Brain microvascular endothelial cell (primary cell): ENCODE measurements at places on chromosomes 3 and 15.

- no peak for DNase-seq
These were observed 33.3 kb upstream of the PAQR5 start for GRCh38 chr15:69265347-69265955.

DNA sequence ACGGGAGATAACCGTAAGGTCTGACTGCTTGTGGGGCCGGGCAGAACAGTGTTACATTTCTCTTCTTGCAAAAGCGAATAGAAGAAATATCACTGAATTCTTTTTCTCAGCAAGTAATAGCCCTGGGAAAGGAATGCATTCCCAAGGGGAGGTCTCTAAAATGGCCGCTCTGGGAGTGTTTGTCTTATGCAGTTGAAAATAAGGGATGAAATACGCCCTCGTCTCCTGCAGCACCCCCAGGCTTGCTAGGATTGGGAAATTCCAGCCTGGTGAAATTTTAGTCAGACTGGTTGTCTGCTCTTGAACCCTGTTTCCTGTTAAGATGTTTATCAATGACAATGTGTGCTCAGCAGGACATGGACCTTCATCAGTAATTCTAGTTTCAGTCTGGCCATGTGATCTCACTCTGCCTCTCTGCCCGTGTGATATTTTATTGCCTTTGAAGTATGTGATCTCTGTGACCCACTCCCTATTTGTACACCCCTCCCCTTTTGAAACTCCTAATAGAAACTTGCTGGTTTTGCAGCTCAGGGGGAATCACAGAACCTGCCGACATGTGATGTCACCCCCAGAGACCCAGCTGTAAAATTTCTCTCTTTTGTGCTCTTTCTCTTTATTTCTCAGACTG, 715.6 kb downstream of the ROBO1 start:
- no peak for DNase-seq

GRCh38 chr3:32460031-32460749, 42.5 kb downstream of the CMTM6 start:
- DNase-seq: no peak

DNA sequence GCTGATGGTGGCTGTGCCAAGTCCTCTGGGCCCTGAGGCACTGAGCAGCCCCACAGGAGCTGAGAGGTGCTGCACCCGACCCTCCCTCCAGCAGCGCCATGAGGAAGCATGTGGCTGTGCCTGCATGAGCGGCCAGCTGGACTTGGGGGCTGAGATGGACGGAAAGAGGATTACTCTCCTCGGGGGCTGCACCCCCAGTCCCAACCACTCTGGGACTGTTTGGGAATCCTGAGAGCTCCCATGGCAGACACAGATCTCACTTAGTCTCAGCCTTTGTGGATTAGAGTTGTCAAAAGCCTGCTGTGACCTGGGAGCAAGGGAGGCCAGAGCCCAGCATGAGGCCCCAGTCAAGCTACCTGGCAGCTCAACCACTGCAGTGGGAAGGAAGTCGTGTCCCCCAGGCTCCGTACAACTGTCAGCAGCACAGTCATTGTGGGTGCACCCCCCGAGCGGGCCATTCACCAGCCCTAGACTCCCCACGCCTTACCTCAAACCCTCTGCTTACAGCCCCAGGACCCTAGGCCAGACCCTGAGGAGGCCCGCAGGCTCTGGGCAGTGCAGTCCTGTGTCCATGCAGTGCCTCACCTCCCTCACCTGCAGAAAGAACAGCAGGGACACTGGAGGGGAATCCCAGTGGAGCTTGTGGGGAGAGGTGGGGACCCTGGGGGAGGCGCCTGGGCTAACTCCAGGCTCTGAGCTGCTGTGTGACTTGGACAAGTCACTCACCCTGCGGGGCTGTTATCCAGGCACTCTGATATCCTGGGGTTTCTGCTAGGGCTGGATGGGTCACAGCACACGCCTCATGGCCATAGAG, 17.1 kb downstream of the PRR23E start:
- DNase-seq: no peak

DNA sequence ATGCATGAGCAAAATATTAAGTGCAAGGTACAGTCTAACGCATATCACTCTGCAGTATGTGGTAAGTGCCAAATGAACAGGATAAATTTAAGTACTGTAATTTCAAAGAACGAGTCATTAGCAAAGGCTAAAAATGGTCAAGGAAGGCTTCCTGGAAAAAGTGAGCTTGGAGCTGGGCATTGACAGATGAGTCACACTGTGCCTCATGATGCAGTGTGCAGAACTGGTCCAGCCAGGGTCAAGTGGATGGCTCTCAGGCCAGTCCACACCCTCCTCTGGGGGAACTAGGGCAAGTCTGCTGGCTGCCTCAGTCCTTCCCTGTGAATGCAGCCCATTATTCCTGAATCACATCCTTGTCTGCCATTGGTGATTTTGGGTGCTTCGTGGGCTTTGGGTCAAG, 76.3 kb downstream of the CACNA1D start:
- DNase-seq: no peak

GRCh38 chr3:127614928-127615589, 13.9 kb upstream of the PODXL2 start:
- no peak for DNase-seq

- no peak for DNase-seq
These were observed 76.1 kb downstream of the ISG20 start for GRCh38 chr15:88714782-88715372.

- no peak for DNase-seq
These were observed 49.2 kb upstream of the CCDC54 start for GRCh38 chr3:107328069-107328468.

GRCh38 chr3:52433996-52434479, 10.9 kb downstream of the SEMA3G start:
- DNase-seq: no peak

DNA sequence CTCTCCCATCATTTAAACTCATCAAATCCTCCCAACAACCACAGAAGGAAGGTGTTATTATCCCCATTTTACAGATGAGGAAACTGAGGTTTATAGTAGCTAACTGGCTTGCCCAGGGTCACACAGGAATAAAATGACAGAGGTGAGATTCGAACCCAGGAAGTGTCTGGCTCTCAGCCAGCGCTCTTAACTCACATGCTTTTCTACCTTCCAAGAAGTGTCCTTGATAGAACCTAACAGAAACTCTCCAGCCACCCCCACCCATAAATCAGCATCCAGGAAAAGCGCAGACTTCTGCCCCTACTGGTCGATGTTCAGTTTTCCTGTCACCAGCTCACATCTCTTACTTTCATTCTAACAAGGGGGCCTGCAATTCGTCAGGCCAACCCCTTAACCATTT, 51.7 kb downstream of the SPATA12 start:
- no peak for DNase-seq

DNA sequence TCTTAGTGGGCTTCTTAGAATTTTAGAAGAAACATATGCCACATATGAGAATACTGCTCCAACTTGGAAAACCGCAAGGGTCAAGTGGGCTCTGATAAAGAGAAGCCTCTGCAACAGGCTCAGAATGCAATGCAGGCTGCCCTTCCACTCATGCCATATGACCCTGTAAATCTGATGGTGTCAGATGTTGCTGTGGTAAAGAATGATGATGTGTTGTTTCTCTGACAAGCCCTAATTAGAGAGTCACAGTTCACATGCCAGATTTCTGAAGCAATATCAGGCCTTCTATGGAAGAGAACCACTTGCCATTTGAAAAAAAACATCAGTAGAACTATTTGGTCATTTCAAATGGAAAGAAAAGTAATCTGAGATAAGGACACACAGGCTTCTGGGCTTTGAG, 749.6 kb downstream of the AGBL1 start:
- no peak for DNase-seq

GRCh38 chr15:97992823-97993222, 32.3 kb downstream of the ARRDC4 start:
- no peak for DNase-seq

DNA sequence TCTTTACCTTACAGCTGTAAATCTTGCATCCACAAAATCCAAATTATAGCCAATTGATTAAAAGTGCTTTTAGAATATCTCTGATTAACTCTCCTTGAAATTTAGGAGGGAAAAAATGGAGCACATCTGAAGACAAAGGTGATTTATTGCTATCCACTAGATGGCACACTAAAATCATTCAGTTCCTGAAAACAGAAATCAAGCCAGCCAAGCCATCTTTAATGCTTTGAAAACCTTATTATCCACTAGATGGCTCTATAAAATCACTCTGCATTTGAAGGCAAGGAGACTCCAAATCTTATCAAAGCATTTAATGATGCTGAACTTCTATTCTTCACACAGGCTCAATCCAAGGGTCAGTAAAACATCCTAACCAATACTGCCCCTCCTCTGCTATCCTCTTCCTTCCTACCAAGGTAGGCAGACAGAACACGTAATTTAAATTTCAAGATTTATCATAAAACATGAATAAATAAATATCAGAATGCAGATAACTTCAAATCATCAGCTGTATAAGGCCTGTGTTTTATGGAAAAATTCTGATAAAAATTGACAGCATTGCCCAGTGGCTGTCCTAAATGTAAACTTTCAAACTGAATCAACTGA, 48.4 kb downstream of the GOLIM4 start:
- DNase-seq: peak; percentile 64

DNA sequence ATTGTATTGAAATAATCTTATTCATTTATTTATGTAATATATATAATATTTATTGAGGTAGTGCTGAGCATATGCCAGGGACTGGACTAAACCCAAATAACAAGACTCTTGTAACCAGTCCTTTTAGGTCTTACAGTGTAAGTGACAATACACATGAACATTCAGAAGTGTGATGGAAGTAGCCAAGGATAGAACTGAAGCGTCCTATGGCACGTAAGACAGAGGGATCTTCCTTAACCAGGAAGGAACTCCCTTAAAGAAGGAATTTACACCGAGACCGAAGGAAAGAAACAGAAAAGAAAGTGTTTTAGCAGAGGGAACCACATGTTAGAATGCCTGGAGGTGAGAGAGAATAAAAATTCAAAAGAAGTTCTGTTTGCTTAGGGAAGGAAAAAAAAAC, 23.6 kb upstream of the CLDN1 start:
- no peak for DNase-seq

- DNase-seq: no peak
These were observed 7.4 kb downstream of the ARL14 start for GRCh38 chr3:160684368-160684740.

DNA sequence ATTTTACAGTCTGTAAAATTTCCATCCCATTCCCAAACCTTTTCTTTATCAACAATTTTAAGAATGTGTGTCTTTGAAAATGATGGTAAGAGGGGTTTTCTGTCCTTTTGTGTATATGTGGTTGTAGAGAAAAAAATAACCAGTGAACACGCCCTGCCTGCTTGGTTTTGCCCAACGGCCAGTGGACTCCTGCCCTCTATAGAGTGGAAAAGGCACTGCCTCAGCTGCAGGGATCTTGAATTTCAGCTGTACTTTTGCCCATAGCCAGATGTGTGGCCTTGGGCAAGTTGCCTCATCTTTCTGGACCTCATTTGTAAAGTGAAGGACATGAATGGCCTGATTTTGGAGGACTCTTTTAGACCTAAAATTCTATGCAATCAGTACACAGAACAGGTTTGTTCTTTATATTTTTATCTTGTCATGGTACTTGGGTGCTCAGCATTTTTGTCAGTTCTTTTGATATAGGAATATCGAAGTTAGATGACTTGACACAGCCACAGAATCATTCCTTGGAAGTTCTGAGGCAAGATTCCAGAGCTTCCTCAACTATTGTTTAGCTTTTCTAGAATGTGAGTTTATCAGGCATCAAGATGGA, 81.0 kb downstream of the CLDN11 start:
- DNase-seq: peak; percentile 62

- no peak for DNase-seq
These were observed 112.3 kb downstream of the RORA start for GRCh38 chr15:61116825-61117224.

- no peak for DNase-seq
These were observed 1.7 kb downstream of the PKM start for GRCh38 chr15:72229076-72229946.

GRCh38 chr3:52231502-52232278, 6.2 kb upstream of the TLR9 start:
- DNase-seq: no peak

GRCh38 chr3:136211547-136211946, 15.4 kb upstream of the MSL2 start:
- DNase-seq: no peak

DNA sequence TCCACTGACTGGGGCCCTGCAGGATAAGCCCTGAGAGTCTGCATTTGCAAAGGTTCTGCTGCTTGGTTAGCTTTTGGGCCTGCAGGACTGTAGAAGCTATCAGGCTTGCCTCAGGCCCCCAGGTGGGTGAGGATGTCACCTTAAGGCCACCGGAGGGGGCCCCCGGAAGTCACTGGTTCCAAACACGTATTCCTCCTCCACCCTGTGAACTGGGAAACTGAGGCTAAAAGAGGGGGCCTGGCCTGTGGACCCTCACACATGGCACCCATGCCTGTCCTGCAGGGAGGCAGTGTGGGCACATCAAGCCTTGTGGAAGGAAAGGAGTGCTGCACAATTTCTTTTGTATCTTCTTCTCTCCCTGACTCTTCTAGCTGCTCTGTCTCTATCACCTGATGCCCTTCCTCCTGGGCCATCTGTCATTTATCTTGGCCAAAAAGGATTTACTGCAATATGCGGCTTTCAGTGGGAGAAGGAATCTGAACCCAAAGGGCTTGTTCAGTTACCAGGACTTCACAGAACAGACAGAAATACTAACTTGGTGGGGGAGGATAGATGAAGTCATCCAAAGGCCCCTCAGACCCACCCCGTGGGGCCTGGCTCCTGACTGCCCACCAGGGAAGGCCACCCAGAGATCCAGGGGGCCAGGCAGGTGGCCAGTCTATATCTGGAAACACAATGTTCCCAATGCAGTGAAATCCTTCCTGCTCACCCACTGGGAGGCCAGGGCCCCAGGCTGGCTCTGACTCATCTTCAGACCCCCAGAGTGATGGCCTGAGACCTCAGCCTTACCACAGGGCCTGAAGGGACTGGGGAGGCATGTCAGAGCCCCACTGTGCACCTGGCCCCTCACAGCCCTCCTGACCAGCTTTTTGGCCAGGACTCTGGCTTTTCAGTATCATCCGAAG, 18.3 kb downstream of the UBAP1L start:
- no peak for DNase-seq

DNA sequence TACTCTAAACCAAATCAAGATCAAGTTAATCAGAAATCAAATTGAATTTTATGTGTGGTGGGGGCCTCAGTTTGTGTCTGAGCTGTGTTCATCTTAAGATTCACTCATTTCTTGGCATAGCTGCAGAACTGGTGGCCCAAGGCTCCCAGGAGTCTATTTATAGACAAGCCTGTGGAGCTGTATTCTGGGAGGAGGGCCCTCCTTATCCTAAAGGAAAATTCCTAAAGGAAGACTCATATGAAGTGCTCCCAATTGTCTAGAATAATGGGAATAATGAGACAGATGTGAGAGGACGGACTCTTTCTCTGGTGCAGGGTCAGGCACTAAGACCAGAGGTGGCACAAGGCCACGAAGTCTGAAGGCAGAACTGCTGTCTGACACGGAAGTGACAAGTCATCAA, 38.9 kb downstream of the C3orf85 start:
- no peak for DNase-seq
